ENCODE measurements at places on chromosomes 11 and 22.

DNA sequence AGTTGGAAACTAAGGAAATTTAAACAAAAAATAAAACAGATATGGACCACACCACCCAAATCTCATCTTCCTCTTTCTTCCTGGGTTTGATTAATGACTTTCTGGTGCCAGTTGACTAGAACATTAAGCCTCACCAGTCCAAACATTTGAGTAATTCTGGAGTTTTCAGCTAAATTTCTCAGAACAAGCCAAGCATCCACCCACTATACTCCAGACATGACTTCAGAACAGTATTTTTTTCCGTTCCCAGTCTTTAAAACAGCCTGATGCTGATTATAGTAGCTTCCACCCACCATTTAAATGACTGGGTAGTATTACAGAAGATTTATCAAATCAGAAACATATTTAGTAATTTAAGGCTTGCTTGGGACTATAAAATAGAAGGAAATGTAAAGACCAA is 230.9 kb upstream of the UBASH3B start:
- DNase-seq: peak; percentile 12

DNA sequence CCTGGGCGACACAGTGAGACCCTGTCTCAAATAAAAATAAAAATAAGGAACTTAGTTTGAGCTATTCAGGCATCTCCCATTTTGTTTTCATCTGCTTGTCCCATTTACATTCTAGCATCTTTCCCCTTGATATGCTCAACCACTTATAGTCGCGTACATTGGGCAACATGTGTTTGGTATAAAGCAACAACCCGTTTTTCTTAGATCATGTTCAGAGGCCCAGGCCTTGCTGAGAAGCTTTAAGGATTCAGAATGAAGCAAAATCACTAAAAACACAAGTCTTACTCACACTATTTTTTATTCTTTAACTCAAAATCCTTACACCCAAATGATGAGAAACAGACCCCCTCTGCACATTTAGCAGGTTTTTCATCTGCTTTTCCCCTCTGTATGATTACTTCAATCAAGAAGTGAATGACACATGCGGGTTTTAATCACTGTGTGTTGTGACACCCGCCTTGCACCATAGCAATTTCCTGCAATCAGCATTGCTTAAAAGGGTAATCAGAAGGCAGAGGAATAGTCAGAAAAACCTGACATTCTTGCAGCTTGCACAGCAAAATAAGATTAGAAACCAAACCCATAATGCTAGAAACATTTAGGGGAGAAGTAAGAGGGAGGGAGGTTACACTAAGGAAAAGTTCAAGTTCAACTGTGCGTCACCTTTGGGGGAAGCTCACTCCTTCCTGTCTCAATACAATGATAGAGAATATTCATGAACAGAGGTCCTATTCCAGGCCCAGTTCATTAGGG is 25.9 kb downstream of the ALG9 start:
- no peak for DNase-seq

DNA sequence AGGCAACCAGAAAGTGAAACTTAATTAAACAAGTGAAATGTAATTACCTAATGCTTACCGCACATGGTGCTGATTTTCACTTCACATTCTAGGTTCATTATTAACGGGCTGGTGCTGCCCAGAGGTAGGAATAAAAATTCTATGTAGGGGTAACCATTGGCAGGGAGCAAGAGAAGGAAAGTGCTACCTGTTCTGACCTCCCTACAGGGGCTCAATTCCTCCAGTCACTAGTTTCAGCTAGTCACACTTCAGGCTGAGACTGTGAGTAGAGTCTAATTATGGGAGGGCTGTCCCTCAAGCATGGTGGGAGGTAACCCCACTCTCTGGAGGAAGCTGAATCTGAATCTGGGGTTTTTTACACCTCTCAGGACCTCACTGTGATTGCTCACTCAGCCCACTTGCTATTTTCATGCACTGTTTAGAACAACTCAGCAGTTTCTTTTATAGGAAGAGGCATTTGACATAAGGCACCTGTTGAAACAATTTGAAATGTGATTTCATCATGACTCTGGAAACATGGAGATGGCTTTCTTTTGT is 75.4 kb downstream of the MAML2 start:
- no peak for DNase-seq

- DNase-seq: no peak
These were observed 22.8 kb downstream of the PICALM start for GRCh38 chr11:86046116-86046515.

DNA sequence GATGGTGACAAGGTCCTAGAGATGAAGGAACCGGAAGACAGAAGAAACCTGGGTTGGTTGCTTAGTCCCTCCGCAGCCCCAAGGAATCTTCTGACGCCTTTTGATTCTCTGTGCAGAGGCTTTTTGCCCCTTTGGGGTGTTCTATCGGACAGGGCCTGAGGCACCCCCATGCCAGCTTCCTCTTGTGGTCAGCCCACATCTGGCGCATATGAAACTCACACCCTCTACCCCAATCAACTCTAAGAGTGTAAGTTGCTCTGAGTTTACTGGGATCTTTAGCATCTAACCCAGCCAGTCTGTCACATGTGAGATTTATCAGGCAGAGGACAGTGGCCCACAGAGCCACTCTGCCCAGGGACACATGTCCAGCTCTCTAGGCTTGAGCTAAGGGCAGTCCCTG is 17.4 kb downstream of the RASD2 start:
- no peak for DNase-seq

DNA sequence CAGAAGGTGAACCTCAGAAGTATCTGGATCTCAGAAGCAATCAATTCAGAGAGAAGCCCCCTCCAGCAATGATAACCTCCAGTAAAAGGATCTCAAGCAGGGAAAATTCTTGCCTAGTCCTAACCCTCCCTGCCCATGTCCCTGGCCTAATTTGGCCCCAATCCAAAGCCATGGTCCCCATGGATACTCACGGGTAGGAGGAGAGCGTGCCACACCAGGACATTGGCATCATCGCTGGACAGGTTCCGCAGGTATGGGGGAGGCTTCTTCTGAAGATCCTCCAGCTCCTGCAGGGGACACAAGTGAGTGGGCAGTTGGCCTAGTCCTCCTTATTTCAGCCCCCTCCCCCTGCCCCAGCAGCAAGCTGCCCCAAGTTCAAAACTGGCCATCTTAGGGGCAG is 7.3 kb downstream of the UBE2L6 start:
- no peak for DNase-seq

- DNase-seq: peak; percentile 22
These were observed 2.8 kb upstream of the BARX2 start for GRCh38 chr11:129372609-129373488.

DNA sequence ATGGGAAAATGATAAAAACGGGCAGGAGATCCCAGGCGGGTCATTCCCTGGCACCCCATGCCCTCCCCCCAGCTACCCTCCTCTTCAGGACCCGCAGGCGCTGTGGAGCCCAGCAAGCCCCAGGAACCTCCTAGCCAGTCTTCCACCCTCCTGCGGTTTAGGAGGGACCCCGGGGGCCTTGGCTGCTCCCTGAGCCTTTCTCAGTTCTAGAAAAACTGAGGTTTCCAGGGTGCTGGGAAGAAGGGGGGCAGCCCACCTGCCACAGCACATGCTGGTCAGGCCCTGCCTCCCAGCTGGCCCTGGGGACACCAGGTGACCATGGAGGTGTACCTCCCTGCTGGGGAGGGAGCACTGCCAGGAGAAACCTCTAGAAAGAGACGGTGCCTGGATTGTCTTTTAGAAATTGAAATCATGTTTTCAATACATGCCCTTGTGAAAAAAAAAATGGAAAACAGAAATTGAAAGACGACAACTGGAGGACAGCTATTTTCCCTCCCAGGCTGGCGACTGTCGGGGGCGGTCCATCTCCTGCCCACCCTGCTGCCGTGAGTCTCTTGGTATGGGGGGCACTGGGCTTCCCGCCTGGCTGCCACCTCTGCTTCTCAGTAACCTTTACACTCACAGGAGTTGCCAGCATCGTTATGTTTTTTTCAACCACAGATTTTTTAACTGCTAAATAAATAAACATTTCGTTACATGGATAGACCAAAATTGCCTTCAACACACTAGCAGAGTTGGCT is 398.5 kb downstream of the TBC1D22A start:
- DNase-seq: no peak

DNA sequence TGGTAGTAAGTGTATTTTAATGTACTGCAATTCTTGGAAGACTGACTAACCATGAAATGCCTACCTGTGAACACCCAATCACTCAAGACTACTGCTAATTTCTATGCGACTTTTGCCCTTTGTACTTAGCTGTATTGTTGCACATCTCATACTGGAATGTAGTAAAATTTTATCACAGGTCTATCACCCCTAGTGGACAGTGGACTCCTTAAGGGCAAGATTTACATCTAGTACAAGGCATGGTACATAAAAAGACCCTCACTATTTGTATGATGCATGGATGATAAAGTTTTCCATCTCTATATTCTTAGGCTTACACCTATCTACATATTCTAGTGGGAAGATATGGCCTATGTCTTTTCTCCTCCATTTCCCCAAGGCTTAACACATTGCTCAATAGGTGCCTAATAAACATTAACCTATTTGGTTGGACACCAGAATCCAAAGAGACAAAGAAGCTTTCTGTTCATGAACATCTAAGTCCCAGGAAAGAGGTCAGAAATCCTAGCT is 26.1 kb downstream of the SERGEF start:
- DNase-seq: no peak

DNA sequence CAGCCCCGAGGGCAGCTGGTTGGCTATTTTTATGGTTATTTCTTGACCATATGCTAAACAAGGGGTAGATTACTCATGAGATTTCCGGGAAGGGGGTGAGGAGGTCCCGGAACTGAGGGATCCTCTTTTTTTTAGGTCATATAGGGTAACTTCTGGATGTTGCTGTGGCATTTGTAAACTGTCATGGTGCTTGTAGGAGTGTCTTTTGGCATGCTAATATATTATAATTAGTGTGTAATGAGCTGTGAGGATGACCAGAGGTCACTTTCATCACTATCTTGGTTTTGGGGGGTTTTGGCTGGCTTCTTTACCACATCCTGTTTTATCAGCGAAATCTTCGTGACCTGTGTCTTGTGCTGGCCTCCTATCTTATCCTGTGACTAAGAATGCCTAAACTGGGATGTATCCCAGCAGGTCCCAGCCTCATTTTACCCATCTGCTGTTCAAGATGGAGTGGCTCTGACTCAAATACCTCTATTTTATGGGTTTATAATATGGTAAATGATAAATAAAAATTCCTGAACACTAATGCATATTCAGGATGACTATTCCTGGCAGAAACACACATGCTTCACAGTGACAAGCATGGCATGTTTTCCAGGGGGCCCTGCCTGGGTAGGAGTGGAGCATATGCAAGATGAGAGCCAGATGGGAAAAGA is 11.2 kb downstream of the KREMEN1 start:
- no peak for DNase-seq

- no peak for DNase-seq
These were observed 44.2 kb downstream of the CLMP start for GRCh38 chr11:123150882-123151281.

- no peak for DNase-seq
These were observed 28.5 kb downstream of the MAFF start for GRCh38 chr22:38230108-38230825.

- DNase-seq: no peak
These were observed 174.8 kb downstream of the BUD13 start for GRCh38 chr11:116598036-116598435.

GRCh38 chr11:45527898-45528297 is 137.5 kb downstream of the CHST1 start:
- no peak for DNase-seq

DNA sequence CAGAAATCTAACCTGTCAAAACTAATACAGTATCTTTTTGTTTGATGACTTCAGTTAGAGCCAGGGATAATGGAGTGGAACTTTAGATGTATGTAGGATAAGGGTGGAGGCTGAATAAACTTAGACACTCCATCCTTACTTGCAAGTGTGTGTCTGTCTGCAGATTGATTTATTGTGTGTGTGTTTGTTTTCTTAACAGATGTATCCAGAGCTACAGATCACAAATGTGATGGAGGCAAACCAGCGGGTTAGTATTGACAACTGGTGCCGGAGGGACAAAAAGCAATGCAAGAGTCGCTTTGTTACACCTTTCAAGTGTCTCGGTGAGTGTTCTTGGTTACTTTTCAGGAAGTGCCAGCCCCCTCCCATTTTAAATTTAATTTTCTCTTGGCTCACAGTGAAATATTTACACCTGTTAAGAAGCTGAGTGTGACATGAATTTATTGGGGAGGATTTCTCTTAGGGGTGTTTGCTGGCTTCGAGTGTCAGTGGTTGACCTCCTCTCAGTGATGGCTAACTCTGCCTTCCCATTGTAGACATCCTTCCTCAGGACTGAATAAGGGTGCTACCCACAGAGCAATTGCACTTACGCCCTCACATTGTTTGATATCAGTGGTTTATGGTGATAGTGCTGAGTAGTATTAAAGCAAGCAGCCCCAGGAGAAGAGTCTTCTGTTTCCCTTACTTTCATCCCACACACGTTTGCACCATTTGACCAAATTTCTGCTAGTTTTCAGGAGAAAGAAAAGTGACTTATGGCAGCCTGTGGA is 40.8 kb downstream of the APLP2 start:
- no peak for DNase-seq

- DNase-seq: no peak
These were observed 156.4 kb downstream of the FAM181B start for GRCh38 chr11:82577246-82577645.

GRCh38 chr11:100682247-100682969 is 4.7 kb upstream of the ARHGAP42 start:
- DNase-seq: peak; percentile 56

DNA sequence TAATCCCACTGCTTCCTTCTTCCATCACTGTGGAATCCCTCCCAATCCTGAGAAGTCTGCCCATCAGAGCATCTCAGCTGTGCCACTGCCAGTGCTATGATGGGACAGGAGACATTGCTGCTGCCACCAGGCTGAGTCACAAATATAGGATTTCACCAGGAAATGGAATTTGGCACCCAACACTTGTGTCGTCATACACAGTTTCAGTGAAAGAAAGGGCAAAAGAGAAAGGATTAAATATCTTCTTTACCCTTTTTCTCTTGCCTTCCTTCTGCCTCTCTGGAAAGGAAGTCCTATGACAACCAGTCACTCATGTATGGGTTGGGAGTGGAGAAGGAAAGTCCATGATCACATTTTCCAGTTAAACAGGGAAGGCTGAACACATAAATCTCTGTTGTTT is 133.4 kb downstream of the SPON1 start:
- no peak for DNase-seq

GRCh38 chr22:25564979-25565677 is 653 bp downstream of the GRK3 start:
- DNase-seq: no peak

GRCh38 chr11:35349897-35350296 is 69.5 kb downstream of the SLC1A2 start:
- DNase-seq: no peak

- no peak for DNase-seq
These were observed 2.7 kb downstream of the ARHGAP1 start for GRCh38 chr11:46697723-46698122.

- DNase-seq: peak; percentile 97
These were observed 83.1 kb downstream of the MN1 start for GRCh38 chr22:27718186-27719035.

GRCh38 chr11:65182258-65183170 is 786 bp downstream of the CAPN1 start:
- peak; percentile 52 for DNase-seq
